Stimulated activated naive CD4-positive, alpha-beta T cell (primary cell): ENCODE measurements at places on chromosomes 2 and 18.

DNA sequence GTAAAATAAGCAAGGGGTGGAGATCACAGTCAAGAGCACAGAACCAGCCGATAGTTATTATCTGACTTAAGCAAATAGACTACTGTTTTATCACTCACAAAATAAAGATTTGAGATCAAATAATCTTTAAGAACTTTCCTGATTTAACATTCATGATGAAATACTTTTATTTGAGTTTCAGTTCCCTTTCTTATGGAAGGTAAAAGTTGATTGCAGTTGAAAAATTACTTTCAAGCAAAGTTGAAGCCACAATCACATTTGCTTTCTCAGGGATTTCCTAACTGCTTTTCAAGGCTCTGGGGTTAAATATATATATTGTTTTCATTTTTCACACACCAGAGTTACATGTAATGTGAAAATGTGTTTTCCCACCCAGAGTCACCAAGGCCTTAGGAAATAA, 599.5 kb downstream of the KCNJ3 start:
- no peak for DNase-seq

GRCh38 chr2:215149894-215150293, 11.5 kb upstream of the ABCA12 start:
- no peak for DNase-seq

- no peak for DNase-seq
Observed at GRCh38 chr18:6557770-6558248, 143.1 kb upstream of the L3MBTL4 start.

GRCh38 chr2:25831746-25832449, 46.4 kb downstream of the ASXL2 start:
- DNase-seq: no peak

GRCh38 chr2:214899751-214900150, 90.3 kb upstream of the BARD1 start:
- DNase-seq: no peak

GRCh38 chr2:16284941-16285625, 344.7 kb downstream of the MYCN start:
- DNase-seq: no peak

GRCh38 chr2:149021271-149021719, 17.2 kb upstream of the LYPD6B start:
- no peak for DNase-seq

- no peak for DNase-seq
Observed at GRCh38 chr18:73724958-73725357, 422.7 kb downstream of the FBXO15 start.

- no peak for DNase-seq
Observed at GRCh38 chr18:30139631-30140287, 902.8 kb downstream of the DSC3 start.

GRCh38 chr2:121476684-121477083, 54.0 kb upstream of the RNU4ATAC start:
- no peak for DNase-seq

- no peak for DNase-seq
Observed at GRCh38 chr2:204152616-204153015, 216.1 kb downstream of the ICOS start.

GRCh38 chr2:143553261-143553660, 424.0 kb downstream of the ARHGAP15 start:
- no peak for DNase-seq

- no peak for DNase-seq
Observed at GRCh38 chr2:96601382-96602292, 36.5 kb downstream of the KANSL3 start.

- no peak for DNase-seq
Observed at GRCh38 chr2:229153267-229153666, 117.8 kb downstream of the PID1 start.

- peak; percentile 38 for DNase-seq
Observed at GRCh38 chr2:54560146-54560881, 104.2 kb downstream of the SPTBN1 start.

DNA sequence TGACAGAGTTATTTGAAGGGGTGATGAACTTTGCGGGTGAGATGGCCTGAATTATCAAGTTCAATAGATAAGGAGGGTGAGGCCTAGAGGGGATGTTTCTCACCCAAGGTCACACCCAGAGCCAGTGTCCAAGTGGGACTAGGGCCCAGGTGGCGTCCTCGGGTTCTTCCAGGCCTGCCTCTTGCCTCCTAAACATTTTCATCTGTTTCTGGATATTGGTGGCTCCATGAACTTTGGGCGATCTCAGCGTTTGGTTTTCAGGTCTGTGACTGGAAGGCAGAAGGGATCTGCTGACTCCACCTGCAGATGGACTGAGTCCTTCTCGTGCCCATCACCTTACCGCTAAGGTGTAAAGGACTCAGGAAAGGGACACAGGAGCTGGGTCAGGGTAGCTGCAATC, 137.3 kb downstream of the DDX1 start:
- no peak for DNase-seq

GRCh38 chr2:155308367-155309009, 610.0 kb downstream of the KCNJ3 start:
- DNase-seq: no peak

DNA sequence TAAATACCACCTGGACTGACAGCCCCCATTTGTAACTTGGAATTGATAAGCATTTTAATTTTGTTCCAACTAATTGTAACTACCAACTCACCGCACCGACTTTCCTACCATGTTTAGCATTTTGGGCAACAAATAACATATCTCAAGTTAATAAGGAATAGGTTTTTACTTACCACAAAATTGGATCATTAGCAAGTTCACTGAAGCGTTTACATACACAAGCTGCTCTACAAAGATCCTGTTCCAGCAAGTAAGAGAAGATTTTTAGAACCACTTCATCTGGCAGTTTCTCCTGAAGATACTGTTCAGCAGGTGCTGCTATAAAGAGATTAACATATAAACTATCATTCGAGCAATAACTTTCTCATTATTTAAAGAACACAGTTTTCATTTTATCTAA, 55.7 kb downstream of the MSH6 start:
- DNase-seq: no peak

- no peak for DNase-seq
Observed at GRCh38 chr2:200216310-200216709, 90.2 kb upstream of the SPATS2L start.

DNA sequence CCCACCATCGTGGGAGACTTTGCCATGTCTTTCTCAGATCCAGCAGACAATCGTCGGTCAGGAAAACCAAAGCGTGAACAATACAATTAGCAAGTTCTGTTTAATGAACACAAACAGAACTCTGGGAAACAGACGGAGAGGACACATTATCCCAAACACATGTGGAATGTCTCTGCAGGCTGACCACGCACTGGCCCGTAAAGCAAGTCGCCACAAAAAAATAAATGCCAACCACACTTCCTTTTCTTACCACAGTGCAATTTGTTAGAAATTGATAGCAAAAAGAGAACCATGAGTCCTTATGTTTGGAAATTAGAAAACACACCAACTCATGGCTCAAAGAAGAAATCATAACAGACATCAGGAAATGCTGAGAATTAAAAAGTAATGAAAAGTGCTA, 210.9 kb downstream of the TWIST2 start:
- no peak for DNase-seq

DNA sequence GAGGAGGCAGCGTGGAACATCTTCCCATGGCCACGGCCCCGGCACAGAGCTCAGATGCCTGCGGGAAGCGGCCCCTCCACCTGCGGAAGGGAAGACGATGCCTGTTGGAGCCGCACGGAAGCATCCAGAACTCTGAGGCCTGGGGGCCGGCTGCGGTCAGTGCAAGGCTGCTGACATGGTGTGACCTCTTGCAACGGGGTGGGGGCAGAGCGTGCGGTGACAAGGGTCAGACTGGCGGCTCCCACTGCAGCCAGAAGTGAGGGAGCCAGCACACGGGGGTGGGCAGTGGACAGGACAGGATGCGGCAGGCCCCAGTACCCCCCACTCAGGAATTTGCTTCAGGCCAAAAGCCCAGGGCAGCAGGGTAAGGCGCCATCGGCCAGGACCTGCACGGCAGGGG, 48.8 kb downstream of the SLC66A2 start:
- DNase-seq: no peak

DNA sequence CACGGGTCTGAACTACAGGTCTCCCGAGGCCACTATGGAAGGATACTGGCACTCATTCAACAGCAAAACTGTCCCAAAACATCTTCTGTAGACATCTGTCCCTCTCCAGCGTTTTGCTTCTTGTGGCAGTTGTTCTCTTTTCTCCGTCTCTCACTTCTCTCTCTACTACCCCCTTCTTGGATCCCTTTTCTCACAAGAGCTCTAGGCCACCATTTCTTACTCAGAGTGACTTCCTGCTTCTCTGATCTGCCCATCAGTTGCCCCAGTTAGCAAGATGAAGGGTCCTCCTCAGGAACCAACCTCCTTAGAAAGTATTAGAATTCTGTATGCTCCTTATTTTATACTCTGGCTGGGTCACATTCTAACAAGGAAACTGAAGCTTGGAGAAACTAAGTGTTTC, 32.6 kb downstream of the BCL2 start:
- DNase-seq: no peak

GRCh38 chr2:2586931-2587330, 255.9 kb upstream of the MYT1L start:
- no peak for DNase-seq

DNA sequence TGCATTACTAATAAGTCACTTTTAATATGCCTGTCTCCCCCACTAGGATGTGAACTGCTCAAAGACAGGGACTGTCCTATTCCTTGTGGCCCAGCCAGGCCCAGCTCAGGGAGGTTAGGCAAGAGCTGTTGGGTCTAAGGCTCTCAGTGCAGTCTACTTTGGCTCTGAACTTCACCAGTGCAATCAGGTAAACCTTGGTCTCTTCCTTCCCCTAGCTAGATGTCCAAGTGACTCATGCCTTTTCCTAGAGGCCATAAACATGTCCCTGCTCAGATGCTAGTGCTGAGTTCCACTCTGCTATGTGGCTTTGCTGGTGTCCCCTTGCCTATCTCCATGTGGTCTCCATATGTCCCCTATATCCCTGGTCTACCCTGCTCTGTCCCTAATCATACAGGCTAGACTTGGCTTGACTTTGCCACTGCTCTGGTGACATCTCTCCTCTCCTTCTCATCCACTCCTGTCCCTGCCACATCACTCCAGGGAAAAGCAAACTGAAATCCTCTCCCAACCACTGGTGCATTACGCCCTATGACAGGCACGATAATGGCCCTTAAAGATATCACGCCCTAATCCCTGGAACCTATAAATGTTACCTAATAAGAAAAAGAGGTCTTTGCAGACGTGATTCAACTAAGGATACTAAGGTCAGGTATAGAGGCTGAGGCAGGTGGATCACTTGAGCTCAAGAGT, 45.7 kb upstream of the PPP1CB start:
- DNase-seq: no peak

- no peak for DNase-seq
Observed at GRCh38 chr2:133130548-133131246, 437.6 kb downstream of the NCKAP5 start.

DNA sequence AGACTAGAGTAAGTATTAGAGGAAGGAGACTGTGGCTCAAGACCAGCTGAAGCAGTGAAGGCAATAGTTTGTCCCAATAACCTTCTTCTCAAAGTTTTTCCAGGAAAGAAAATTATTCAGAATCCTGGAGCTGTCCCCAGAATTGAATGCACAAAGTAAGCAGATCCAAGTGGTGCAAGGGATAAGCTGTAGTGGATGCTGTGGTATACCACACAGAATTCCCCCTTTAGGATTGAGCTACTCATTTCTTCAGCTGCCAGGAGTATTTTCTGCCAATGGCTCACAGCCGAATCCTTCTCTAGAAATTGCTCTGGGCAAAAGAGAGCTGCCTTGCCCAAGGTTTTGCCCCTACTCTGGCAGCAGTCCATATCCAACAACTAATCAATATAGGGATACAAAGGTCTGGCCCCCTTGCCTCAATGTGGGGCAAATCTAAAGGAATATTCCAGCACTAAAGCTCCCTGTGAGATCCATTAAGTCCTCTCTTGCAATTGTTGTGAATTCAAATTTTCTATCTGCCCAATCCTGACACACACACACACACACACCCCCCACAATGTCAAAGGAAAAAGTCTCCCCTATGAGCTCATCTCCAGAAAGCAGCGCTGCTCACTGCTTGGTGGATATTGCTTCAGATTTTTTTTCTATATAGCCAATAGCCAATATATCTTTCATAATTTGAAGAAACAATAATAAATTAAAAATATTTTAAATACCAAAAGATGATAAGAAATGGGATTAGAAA, 18.4 kb upstream of the TCF7L1 start:
- DNase-seq: no peak

DNA sequence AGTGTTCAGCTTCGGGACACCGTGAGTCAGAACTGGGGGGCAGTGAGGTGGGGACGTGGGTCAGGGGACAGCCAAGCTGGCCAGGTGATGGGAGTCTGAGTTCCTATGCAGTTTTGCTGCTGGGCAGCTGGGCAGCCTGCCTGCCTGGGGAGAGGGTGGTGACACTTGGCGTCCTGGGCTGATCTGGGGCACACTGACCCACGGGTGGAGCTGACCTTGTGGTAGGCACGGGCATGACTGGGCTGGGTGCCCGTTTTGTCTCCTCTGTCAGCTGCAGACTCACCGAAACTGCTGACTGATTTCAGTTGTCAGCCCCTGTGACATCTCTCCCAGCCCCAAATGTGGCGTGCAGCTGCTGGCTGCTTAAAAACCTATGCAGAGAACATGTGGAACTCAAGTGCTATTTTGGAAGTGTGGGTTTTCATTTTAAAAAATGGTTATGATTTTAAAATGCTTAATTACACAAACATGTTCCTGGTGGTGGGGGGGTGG, 32.6 kb upstream of the E2F6 start:
- no peak for DNase-seq

- DNase-seq: no peak
Observed at GRCh38 chr18:69785466-69785865, 162.2 kb downstream of the CD226 start.

- DNase-seq: no peak
Observed at GRCh38 chr2:177400337-177400923, 7.9 kb downstream of the AGPS start.

GRCh38 chr2:26818972-26819371, 29.0 kb upstream of the DPYSL5 start:
- no peak for DNase-seq

DNA sequence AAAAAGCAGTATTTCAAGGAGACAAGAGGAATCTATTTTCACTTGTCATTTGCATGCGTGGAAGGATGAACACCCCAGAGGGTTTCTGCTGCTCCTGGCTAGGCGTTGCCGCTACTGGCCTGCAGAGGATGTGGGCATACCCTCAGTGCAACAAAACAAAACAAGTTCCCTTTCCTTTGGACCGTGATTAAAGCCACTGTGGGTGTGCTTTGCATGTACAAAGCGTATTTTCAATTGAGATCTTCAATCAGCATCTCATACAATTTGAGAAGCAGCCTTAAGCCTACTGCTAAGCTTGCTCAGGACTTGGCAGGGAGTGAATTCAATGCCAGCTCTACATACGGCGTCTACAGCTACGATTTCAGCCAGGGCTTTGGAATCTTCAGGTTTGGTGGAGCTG, 298.4 kb downstream of the LPIN1 start:
- DNase-seq: peak; percentile 83

GRCh38 chr18:10164271-10165071, 250.7 kb downstream of the VAPA start:
- DNase-seq: no peak

- DNase-seq: no peak
Observed at GRCh38 chr2:66897691-66898150, 462.8 kb downstream of the MEIS1 start.
